ENCODE measurements at places on chromosomes 4 and X.
A peak's percentile ranks its signal among the peaks of the same experiment; 100 is the strongest.

DNA sequence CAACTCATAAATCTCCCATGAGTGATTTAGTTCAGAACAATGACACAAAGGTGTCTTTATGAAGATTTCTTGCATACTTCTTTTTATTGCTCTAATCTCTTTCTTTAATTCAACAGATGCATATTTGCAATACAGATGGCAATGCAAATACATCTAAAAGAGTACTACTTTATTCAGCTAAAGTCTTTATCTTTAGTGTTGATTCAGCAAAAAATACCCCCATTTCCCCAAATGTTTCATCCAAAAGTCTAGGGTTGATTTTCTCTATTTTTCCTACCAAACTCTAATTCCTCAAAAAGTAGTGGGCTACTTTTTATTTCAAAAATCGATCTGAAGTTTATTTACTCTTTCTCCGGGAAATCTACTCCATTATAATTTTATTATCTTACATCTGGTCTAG, 1055.2 kb downstream of the STIM2 start:
- no peak for DNase-seq

DNA sequence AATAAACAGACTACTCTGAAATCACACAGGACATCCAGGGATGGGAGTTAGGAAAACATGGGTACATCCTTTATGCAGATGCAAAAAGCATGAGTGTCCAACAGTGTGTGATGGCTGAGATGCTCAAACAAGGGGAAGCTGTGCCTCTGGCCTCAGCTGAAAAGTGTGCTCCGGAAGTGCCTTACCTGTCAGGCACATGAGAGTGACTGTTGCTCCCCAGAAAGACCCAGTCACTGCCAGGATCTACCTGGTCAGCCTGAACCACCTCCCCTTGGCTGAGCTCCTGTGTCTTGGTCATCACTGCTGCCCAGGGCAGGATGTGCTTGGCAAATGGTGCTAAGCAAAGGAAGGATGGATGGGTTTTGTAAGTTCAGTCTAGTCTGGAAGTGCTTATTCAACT, 4.0 kb downstream of the PPP2R2C start:
- DNase-seq: no peak

DNA sequence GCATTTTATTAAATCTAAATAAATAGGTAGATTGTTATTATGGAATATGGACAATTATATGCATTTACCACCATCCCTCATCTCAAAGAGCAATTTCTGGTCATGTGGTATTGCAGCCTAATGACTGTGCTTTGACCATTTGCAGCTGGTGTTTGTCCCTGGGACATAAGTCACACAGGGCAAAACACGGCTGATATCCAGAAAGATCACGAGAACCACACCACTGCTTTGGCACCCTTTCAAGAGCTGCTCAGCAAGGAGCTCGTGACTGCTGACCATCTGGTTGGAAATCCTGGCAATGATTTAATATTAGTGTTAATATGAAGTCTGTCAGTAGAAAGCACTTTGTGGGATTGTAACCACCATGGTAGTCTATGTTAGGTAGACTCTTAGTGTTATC, 545.0 kb downstream of the GBA3 start:
- DNase-seq: no peak

DNA sequence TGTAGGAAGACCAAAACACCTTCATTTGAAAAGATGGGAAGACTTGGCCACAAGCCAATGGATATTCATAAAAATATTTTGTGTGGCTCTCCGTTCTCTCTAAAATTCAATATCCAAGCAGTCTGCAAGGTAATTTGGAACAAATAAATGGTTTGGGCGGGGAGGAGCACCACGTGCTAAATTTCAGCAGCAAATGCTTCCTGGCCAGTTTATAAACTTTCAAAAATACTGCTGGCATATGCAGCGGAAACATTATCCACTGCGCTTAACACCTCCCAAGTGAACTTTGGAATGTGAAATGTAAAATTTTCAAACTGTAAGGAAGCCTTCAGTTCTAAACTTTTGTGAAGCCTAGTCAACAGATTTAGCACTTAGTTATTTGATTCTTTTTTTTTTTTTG, 191.0 kb downstream of the NSUN7 start:
- DNase-seq: no peak

- no peak for DNase-seq
These were observed 82.7 kb downstream of the MXRA5 start for GRCh38 chrX:3263681-3264126.

- DNase-seq: no peak
These were observed 444.4 kb downstream of the GABRG1 start for GRCh38 chr4:45679411-45679810.

- DNase-seq: no peak
These were observed 40.9 kb upstream of the NYX start for GRCh38 chrX:41406201-41406600.

- no peak for DNase-seq
These were observed 17.7 kb upstream of the AP1AR start for GRCh38 chr4:112213856-112214255.

DNA sequence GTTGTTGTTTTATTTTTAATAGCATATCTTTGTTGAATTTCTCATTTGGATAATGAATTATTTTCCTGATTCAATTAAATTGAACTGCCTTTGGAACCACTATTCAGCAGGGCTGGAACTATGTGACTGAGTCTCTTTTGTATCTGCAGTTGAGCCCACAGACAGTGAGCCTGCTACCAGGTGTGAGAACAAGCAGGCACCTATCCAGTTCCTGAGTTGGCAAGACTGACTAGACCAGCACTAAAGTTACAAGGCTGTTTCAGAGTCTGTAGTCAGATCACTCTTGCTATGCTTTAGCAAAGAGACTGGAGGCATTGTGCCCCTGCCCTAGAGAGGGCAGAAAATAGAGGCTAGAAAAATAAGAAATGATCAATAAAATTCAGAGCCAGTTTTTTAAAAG, 237.3 kb upstream of the GRID2 start:
- no peak for DNase-seq

GRCh38 chr4:162852642-162853041, 314.0 kb downstream of the NAF1 start:
- no peak for DNase-seq

DNA sequence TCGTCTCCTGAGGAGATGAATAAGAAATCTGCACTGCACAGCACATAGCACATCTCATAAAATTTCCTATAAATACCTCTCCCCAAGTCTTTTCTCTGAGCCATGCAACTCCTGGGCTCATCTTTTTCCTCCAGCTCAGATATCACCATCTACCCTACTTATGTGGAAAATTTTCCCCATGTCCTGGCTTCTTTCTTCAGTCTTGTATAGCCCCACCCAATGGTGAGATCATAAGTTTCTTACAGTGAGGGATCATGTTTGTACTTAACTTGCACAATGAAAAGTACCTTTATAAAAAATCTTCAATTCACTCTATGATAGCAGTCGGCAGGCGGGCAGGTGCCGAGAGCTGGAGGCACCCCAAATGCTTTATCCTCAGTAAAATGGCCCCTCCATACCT, 198.6 kb upstream of the S100G start:
- no peak for DNase-seq

DNA sequence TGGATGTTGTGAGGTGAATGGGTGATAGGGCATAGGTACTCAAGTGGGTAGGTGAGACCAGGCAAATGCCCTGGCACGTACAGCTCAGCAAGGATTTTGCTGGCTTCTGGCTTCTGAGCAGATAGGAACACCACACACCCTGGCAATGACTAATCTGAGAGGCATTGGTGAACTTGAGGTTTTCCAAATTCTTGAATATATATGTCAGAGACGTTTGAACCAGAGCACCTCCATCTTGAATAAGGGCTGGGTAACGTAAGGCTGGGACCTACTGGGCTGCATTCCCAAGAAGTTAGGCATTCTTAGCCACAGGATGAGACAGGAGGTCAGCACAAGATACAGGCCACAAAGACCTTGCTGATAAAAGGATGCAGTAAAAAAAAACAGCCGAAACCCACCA, 204.5 kb downstream of the NLGN4X start:
- DNase-seq: peak; percentile 25

DNA sequence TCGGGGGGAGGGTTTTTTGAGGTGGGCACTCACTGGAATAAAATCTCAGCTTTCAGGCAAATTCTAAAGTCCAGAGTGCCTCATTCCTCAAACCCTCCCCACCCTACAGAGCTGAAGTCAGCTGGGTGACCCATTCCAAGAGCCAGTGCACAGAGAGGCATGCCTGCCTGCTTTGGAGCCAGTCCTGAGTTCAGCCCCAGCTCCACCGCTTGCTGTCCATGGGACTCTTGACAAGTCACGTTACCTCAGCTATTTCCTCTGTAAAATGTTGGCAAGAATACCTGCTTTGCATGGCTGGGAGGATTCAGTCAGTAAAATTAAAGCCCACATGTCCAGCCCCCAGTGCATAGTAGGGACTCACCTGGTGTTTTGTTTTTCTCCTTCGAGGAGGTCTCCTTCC, 125.9 kb upstream of the PJA1 start:
- DNase-seq: no peak

DNA sequence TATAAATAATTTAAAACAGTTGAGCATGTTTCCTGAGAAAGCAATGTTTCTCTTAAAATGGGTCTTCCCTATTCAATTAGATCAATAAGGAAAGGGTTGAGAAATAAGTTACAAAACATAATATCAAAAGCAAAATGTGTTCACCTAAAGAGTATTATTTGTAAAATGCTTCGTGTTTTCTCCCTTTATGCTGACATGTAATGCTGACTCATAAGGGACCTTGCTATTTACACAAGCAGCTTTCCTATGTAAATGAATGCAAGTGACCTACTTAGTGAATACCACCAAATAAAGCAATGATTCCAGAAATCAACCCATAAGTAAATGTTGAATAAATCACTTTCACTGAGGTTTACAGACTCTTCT, 91.5 kb downstream of the ELOVL6 start:
- DNase-seq: no peak

DNA sequence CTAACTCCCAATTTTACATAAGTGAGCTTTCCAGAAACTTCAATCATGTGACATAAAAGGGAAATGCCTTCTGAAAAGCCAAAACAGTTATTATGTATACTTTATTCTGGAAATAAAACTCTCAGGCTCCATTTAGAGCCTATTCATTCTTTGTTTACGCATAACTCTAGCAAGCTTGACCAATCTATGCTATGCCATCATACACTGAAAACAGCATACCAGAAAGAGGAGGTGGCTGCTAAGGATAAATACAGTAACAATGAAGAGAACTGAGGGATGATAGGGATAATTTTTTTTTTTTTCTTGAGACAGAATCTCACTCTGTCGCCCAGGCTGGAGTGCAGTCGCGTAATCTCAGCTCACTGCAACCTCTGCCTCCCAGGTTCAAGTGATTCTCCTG, 24.4 kb downstream of the CDKL2 start:
- no peak for DNase-seq

GRCh38 chrX:45769761-45770582, 569.3 kb upstream of the DIPK2B start:
- no peak for DNase-seq

DNA sequence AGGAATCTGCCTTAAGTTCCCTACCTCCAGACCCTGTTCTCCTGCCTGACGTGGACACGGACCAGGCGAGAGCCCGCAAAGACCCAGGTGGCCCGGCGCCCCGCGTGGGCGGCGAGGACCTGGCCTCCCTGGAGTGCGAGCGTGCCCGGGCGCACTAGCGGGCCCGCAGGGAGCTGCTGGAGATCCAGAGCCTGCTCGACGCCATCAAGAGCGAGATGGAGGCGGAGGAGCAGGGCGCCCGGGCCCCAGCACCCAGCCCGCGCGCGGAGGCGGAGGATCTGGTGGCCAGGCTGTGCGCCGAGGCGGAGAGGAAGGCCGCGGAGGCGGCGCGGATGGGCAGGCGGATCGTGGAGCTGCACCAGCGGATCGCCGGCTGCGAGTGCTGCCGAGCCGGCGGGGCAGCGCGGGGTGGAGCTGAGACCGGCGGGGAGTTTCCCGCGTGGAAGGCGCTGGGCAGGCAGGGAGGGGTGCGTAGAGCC, 18.2 kb downstream of the MRFAP1 start:
- DNase-seq: no peak

- no peak for DNase-seq
These were observed 344.8 kb downstream of the ANK2 start for GRCh38 chr4:113394108-113394729.

DNA sequence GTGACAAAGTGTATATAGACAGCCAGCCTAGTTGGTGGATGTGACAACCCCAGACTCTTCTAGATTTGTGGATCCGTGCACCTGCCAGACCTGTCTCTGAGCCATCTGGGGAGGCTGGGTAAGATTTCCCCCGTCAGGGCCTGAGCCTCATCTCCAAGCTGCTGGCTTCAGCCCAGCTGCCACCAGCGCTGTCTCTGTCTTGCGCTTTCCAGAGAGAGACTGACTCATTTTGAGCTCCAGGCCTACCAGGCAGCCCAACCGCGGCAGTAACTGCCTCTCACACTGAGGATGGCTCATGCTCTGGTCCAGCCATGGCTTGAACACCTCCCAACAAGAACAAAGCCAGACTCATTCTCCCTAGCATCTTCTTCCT, 26.4 kb downstream of the NOP14 start:
- DNase-seq: peak; percentile 85

GRCh38 chr4:46274717-46275116, 115.2 kb downstream of the GABRA2 start:
- no peak for DNase-seq

DNA sequence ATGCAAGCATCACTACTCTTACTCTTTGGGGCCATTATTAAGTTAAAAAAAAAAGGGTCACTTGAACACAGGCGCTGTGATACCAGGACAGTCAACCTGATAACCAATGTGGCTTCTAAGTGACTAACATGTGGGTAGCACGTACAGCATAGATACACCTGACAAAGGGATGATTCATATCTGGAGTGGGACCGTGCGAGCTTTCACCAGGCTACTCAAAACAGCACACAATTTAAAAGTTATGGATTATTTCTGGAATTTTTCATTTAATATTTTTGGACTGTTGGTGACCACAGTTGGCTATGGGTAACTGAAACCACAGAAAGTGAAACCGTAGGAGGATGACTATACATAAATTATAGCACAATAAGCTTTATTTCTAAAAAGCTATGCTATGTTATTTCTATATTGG, 113.8 kb upstream of the STIM2 start:
- no peak for DNase-seq

- no peak for DNase-seq
These were observed 17.2 kb downstream of the C1QTNF7 start for GRCh38 chr4:15444879-15445547.

- DNase-seq: no peak
These were observed 497.5 kb downstream of the KCNIP4 start for GRCh38 chr4:21451032-21451431.

DNA sequence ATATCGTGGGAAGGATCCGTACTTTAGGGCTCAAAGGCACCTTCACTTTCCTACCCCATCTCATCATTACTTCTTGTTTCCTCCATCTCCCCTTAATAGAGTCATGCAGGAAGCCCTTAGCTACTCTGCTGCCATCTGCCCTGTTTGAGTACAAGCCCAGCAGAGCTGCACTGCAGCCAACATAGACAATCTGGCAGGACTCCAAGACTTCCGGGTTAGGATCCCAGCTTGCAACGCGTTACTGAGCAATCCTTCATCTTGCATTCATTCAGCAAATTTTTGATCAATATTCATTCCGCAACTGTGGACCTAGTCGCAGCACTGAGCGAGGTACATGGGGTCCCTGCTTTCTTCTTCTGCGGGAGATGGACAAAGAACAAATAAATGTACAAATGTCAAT, 344.9 kb downstream of the BCOR start:
- no peak for DNase-seq

Measured in RWPE2 (cell line).